Activated naive CD4-positive, alpha-beta T cell treated with anti-CD3 and anti-CD28 coated beads, Interleukin-2, amount 50 U/mL, for 16 hours (primary cell): ENCODE measurements at places on chromosomes 2 and 18.

DNA sequence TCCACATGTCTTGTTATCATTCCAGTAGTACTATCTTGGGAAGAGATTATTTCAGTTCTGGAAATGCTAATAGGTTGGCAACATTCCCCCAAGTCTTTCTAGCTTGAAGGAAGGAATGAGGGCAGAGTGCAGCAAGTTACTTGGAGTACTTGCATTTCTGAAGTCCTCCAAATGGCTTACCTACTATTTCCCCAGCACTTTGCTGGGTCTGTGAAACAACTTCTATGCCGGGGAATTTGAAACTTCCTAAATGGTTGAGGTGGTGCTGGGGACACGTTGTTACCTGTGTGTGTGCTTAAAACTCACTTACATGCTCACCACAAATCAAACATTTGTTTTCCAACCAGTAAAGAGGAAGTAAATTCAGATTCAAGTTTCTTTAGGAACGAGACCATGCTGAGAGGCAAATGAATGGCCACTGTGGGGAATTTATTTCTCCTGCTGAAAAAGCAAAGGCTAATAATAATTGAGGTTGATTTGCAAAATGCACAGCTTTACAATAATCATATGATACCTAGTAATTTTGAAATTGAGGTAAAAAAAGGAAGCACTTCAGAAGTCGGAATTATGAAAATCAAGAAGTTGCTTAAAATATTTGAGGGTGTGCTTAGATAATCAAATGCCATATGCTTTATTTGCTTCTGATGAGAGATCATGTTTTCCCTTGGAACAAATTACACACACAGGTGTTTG is 1167.7 kb upstream of the ZEB2 start:
- DNase-seq: no peak

DNA sequence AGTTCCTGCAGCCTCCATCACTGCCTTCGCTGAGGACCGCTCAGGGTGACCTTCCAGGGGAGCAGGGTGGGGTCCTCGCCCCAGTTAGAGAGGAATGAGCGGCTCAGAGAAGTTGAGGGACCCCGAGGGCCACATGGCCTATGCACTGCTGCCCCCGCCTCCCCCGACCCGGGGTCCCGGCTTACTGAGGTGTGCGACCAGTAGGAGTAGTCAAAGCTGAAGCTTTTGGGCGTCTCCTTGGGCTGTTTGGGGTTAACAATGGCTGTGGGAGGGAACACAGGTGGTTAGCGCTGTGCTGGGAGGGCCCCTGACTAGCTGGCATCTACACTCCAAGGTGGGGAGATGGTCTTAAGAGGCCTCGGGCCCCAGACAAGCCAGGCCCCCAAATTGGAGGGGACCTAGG is 31.0 kb downstream of the KIF1A start:
- DNase-seq: peak; percentile 6

- DNase-seq: no peak
Observed at GRCh38 chr18:50839996-50840395, 20.2 kb upstream of the MRO start.

GRCh38 chr2:239917957-239918481 is 107.1 kb downstream of the NDUFA10 start:
- DNase-seq: no peak

GRCh38 chr2:10879624-10880585 is 31.8 kb upstream of the KCNF1 start:
- no peak for DNase-seq

DNA sequence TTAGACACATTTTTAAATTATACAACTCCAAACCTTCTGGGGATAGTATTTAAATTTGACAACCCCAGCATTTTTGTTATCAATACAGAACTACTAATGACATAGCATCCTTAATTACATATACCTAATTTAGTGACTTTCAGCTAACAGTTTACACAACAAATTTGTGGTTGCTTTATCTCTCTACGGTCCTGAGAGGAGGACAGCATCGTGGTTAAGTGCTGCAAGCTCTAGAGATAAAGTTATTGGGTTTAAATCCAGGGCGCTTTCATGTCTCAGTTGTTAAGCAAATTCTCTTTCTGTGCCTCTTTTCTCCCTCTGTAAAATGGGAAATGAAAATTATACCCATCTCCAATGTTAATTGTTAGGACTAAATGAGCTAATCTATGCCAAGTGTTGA is 129.3 kb downstream of the METTL4 start:
- DNase-seq: no peak

DNA sequence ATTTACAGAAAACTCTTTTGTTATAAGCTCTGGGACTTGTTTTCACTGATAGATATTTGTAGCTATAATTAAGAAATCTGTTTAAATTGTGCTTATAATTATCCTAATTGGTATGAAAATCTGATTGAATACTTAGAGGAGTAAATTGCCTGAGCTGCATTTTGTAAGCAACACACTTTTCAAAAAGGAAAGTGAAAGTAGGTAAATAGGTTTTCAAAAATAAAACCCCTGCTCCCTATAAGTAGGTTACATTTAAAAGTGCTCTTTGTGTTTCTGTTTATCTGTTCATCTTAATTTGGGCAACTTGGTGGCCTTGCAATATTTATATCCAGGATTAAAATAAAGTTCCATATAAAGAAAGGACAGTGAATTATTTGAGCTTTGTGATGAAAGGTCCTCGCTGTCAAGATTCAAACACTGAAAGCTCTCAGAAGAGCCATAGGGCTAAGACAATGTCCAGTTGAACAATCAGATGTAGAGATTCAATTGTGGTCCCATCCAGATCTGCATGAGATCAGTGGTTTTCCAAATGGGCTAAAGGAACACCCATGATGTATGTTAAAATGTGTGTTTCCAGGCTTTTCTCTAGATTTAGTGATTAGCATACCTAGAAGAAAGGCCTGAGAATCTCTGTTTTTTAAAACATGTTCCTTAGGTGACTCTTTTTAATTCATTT is 371.6 kb downstream of the RPRM start:
- no peak for DNase-seq

DNA sequence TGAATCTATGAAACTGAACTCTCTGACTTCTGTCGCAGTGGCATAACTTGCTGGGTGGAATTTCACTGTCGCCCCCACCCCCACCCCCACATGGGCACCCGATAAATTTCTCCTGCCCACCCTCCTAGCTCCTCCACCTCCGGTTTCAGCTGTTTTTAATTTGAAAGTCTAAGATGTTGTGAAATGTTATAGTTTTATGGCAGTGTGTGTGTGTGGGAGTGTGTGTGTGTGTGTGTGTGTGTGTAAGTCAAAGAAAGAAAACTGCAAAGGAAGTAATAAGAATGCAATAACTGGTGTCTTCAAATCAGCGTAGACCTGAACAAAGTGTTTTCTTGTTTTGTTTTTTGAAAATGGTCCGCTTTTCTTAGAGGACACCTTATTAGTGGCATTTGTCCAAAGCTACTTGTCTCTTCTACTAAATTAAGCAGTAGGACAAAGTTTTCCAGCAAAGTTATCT is 388 bp downstream of the DTNA start:
- no peak for DNase-seq

DNA sequence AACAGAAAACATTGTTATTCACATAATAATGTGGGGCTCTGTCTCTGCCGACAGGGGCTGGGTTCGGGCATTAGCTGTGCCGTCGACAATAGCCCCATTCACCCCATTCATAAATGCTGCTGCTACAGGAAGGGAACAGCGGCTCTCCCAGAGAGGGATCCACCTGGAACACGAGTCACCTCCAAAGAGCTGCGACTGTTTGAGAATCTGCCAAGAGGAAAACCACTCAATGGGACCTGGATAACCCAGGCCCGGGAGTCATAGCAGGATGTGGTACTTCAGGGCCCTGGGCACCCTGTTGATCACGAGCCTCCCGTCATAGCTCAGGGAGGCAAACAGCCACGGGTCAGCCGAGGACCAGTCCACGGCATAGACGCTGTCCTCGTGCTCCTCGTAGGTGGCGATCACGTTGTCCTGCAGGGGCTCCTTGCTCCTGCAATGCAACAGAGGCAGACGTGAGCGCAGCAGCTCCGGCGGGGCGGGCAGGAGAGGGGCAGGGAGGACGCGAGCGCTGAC is 188.5 kb downstream of the EIPR1 start:
- no peak for DNase-seq
